ENCODE measurements at places on chromosomes 4 and X. TPM values are rescaled to one million over a fixed set of nuclear protein-coding genes. Genes with fewer than 3 reads are reported as not detected.

GRCh38 chr4:111499706-111500105 is 645.5 kb upstream of the FAM241A start:
- H3K27ac ChIP-seq: no peak overlapping the region
- H3K4me3 ChIP-seq: no peak overlapping the region
- DNase-seq: no peak
- no peaks in the 10 kb centered on the region for H3K36me3 ChIP-seq

DNA sequence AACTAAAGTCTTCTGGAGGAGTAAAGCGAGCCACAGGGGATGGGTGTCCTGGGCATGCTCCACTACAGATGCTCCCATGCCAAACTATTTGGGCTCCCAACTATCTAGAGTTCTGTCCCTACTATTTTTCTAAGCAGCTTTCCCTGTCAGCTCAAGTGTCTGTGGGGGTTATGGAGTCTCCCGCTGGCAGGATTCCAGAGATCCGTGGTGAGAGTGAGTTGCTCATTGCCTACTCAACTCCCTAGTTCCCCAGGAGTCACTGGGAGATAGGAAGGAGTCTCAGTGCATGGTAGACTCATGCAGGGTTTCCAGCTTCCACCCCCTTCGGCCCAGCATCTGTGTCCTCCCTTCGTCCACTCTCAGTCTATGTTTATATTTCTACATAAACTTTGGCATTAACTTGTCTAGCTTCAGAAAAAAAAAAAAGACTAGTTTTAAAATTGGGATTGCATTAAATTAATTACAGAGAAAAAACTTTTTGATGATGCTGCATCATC is 55.1 kb upstream of the INPP4B start:
- no peak overlapping the region for H3K27ac ChIP-seq
- no peak for DNase-seq

DNA sequence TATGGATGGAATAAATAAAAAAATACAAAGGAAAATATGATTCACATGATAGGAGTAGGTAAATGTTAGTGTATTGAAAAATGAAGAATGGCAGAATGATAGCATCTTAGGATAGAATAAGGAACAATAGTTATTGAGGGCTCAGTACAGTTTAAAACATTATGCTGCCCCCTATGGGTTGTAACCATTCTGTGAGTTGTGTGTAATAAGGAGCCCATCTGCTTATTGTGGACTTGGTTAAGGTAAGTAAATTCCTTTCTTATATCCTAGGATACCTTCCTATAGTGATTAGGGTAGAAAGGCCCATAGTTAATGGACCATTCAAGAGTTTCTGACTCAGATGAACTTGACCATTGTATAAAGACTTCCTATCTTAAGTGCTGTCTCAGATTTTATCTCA is 195.8 kb downstream of the PDHA2 start:
- H3K4me1 ChIP-seq: no peaks in the 10 kb centered on the region
- H3K4me3 ChIP-seq: no peak overlapping the region
- no peak overlapping the region for H3K27ac ChIP-seq
- no peaks in the 10 kb centered on the region for H3K27me3 ChIP-seq
- no peaks in the 10 kb centered on the region for H3K36me3 ChIP-seq

DNA sequence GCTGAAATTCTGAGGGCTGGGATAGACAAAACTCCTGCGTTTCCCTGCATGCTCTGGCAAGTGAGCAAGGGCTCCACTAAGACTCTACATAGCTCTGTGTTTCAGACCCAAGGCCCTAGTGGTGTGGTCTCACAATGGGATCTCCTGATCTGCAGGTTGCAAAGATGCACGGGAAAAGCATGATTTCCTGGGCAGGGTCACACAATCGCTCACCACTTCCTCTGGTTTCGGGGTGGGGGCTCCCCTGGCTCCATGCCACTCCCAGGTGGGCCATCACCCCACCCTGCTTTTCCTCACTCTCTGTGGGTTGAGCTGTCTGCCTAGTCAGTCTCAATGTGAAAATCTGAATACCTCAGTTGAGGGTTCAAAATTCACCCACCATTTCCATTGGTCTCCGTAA is 111.5 kb downstream of the KLF8 start:
- no peaks in the 10 kb centered on the region for H3K27me3 ChIP-seq
- H3K27ac ChIP-seq: no peak overlapping the region
- no peak for DNase-seq
- H3K36me3 ChIP-seq: no peaks in the 10 kb centered on the region

DNA sequence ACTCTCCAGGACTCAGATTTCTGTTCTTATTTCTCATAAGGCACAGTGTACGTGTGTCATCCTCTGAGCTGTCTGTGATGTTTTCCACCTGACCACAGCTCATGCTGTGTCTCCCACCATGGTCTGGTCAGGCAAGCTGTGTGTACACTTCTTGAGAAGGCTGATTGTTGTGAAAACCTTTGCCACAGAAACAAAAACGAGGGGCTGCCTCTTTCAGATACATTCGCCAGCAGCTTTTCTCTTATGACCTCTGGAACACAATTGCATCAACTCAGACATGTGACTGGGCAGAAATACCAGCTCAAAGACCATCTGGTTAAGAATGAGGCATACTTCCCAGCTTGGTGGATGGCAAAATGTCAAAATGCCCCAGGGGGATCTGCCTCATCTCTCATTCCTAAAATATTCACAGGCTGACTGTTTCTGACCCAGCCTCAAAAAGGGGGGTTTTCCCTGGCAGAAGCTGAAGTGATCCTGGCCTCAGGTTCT is 46.1 kb downstream of the PGRMC2 start:
- no peak for DNase-seq
- no peak overlapping the region for H3K27ac ChIP-seq
- no peaks in the 10 kb centered on the region for H3K27me3 ChIP-seq
- H3K4me3 ChIP-seq: no peak overlapping the region
- H3K36me3 ChIP-seq: no peaks in the 10 kb centered on the region

DNA sequence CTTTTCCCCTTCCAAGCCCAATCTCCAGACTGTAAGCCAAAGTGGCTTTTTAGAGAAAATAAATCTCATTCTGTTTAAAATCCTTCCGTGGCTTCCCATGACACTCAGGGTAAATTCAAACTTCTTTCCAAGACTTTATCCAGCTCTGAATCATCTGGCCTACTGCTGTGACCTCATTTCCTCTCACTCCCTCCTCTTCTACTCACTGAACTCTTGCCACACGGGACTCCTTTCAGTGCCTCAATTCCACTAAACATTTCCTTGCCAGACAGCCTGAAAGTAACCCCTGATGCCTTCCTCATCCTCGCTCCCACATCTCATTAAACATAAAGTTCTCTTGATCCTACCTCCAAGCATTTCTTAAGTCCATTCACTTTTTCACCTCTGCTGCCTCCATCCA is 27.8 kb upstream of the RNF128 start:
- H3K36me3 ChIP-seq: no peaks in the 10 kb centered on the region
- H3K27ac ChIP-seq: no peak overlapping the region
- H3K4me1 ChIP-seq: no peaks in the 10 kb centered on the region
- no peaks in the 10 kb centered on the region for H3K27me3 ChIP-seq

DNA sequence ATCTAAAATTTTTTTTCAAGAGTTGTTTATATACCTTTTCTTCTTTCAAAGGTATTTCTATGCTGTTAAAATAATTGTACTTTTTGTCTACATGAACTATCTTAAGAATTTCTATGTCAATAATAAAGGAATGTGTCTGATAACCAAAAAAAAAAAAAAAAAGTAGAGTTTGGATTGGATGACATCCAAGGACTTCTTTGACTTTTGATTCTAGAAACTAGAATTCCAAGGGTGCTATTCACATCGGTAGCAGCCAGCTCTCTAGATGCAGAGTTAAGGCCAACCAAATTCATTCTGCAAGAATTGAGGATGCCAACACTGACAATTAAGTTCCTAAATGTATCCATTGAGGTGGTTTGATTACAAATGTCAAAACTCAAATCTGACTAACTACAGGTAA is 42.0 kb upstream of the PRKG2 start:
- H3K36me3 ChIP-seq: no peaks in the 10 kb centered on the region
- no peaks in the 10 kb centered on the region for H3K27me3 ChIP-seq
- no peaks in the 10 kb centered on the region for H3K4me1 ChIP-seq
- no peak for DNase-seq
- no peak overlapping the region for H3K27ac ChIP-seq
- H3K4me3 ChIP-seq: no peak overlapping the region

DNA sequence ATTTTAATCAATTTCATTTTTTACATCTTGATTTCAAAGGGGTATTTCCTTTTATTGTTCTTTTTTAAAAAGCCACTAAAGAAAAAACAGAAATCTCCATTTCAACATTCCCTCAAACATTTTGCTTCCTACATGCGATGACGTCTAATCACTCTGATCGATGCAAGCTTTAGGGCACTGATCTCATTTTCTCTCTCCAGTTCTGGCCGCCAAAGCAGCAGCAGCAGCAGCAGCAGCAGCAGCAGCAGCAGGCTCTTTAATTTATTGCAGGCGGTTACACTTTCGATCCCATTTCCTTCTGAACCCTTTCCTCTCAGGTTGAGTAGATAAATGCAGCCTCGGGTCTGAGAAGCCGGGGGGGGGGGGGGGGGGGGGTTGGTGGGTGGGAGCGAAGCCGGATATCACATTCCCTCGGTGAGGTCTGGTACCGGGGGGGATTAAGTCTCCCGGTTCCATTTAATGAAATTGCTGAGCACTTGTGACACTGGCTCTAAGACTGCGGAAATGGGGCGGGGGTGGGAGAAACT is 3.4 kb upstream of the PCDH7 start:
- DNase-seq: no peak
- H3K27me3 ChIP-seq: no peaks in the 10 kb centered on the region
- H3K4me3 ChIP-seq: peak overlapping the region; percentile 62
- H3K4me1 ChIP-seq: peaks cover 17% of the 10 kb centered on the region
- no peaks in the 10 kb centered on the region for H3K36me3 ChIP-seq
- peak overlapping the region; percentile 78 for H3K27ac ChIP-seq

- peaks cover 6% of the 10 kb centered on the region for H3K4me1 ChIP-seq
- no peaks in the 10 kb centered on the region for H3K27me3 ChIP-seq
- no peaks in the 10 kb centered on the region for H3K36me3 ChIP-seq
- DNase-seq: no peak
- H3K27ac ChIP-seq: no peak overlapping the region
- H3K4me3 ChIP-seq: no peak overlapping the region
Measured at GRCh38 chrX:103311399-103311780, 600 bp upstream of the BEX2 start.

GRCh38 chrX:131801066-131801465 is 222.0 kb upstream of the STK26 start:
- no peak for DNase-seq
- no peaks in the 10 kb centered on the region for H3K36me3 ChIP-seq
- H3K4me3 ChIP-seq: no peak overlapping the region
- H3K4me1 ChIP-seq: peaks cover 4% of the 10 kb centered on the region

DNA sequence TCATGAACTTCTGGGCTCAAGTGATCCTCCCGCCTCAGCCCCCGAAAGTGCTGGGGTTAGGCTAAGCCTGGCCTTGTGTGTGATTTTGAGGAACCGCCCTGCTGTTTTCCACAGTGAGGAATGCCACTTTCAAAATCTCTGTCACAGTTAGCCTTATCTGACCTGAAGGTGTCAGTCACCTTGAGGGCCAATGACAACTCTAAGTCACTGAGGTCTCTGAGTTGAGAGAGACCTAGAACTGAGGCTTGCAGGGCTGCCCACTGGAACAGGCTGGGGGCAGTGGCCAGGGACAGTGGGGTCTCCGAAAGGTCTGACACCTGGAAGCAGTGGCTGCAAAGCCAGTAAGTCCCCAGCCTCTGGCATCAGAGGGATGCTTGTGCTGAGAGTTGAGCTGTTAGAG is 6.1 kb downstream of the TADA2B start:
- H3K36me3 ChIP-seq: peaks cover 4% of the 10 kb centered on the region
- no peak overlapping the region for H3K4me3 ChIP-seq
- no peak overlapping the region for H3K27ac ChIP-seq
- H3K27me3 ChIP-seq: no peaks in the 10 kb centered on the region
- DNase-seq: no peak

DNA sequence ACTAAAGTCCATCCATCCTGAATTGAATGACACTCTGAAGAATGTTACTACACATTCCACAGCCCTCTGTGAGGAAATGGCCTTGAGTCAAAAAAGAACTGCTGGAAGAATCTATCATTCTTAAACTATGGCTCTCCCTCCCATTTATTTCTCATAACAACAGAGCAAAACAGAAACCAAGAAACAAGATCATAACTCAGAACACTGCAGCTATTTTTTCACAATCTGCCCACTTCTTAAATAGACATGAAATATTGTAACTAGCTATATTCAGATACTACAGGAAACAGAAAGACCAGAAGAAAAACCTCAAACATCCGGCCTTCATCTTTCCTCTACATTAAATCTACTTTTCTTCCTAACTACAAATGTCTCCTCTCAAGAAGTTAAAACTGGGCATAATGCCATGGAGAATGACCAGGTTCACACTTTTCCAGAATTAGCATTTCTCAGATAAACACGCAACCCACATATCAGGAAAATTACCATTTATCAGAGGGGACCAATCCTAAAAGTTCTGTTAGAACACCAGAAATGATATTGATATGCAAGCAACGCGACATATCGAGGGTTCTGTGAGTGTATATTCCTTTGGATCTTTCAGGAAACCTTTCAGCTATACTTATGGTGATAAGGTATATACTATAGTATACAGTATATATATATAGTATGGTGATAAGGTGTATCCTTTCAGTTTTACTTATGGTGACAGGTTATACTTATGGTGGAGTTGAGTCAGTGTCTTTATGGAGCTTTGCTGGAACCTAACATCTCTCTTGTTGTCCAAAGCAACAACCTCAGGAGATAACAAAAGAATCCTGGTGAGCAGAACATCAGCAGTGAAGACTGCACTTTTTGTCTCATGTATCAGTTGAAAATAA is 60.4 kb upstream of the IRF2 start:
- H3K4me1 ChIP-seq: peaks cover 14% of the 10 kb centered on the region
- H3K27ac ChIP-seq: peak overlapping the region; percentile 43
- H3K27me3 ChIP-seq: no peaks in the 10 kb centered on the region
- no peak for DNase-seq
- H3K36me3 ChIP-seq: no peaks in the 10 kb centered on the region
- no peak overlapping the region for H3K4me3 ChIP-seq

- no peaks in the 10 kb centered on the region for H3K27me3 ChIP-seq
- H3K4me3 ChIP-seq: no peak overlapping the region
- no peaks in the 10 kb centered on the region for H3K4me1 ChIP-seq
- no peak for DNase-seq
Measured at GRCh38 chr4:144223661-144224060, 83.1 kb upstream of the GYPA start.

GRCh38 chr4:7128644-7129043 is 60.8 kb upstream of the GRPEL1 start:
- no peaks in the 10 kb centered on the region for H3K27me3 ChIP-seq
- no peaks in the 10 kb centered on the region for H3K36me3 ChIP-seq
- H3K4me1 ChIP-seq: peaks cover 19% of the 10 kb centered on the region
- DNase-seq: no peak
- no peak overlapping the region for H3K27ac ChIP-seq
- H3K4me3 ChIP-seq: no peak overlapping the region

Gene DLG3
- total RNA-seq: 27.0 TPM

Gene UFSP2
- total RNA-seq: 20.4 TPM

Gene AFF2
- total RNA-seq: 0.74 TPM

Gene PLAC8
- total RNA-seq: not detected

Gene ACE2
- 0.49 TPM for total RNA-seq

Gene PABPC1L2A
- total RNA-seq: not detected

Gene CENPVL1
- total RNA-seq: not detected

All from vagina (tissue), 2 donors.